ENCODE measurements at places on chromosomes 2 and 18.

GRCh38 chr2:203928849-203929248 lies 7.7 kb upstream of the ICOS start:
- no peak for DNase-seq

GRCh38 chr2:112938904-112939303 lies 27.9 kb downstream of the IL37 start:
- no peak for DNase-seq

DNA sequence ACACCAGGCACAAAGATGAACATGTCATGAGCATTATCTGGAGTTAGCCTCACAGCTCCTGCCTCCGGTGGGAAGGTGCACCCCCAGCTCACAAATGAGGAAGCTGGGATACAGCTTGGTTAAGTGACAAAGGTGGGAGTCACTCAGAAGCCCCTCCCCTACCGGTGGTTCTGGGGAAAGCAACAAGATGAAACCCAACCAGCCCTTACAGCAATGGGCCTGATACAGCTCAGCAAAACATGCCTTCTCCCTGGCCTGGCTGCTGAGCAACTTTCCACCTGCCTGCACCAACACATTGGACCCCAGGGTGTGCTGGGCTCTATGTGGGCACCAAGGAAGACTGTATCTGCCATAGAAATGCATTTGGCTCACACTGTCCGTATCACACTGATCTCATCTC lies 113.2 kb downstream of the GYPC start:
- DNase-seq: no peak

GRCh38 chr2:101521487-101521886 lies 46.6 kb upstream of the RFX8 start:
- DNase-seq: no peak

DNA sequence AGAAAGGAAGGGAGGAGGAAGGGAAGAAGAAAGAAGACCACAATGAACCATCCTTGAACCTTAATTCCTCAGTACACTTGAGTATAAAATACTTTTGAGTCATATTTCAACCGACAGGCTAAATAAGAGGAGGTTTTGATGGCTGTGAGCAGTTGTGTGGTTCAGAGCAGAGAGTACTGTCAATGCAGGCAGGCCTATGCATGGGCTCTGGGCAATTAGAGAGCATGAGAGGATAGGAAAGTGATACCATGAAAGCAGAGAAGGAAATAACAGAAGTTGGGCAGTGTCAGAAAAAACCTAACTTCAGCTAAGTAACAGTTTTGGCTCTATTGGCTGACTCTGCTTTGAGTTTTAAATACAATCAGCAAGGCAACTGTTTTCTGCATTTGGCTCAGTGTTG lies 123.6 kb upstream of the STK17B start:
- DNase-seq: no peak

All from stimulated activated CD8-positive, alpha-beta memory T cell treated with anti-CD3 and anti-CD28 coated beads, Interleukin-2, amount 100 ng/mL, for 48 hours (primary cell).